Inflammatory macrophage treated with lipopolysaccharide for 4 hours (primary cell): ENCODE measurements at places on chromosomes 5 and 9.

- no peak for DNase-seq
These were observed 448.9 kb downstream of the MED10 start for GRCh38 chr5:5929291-5930020.

DNA sequence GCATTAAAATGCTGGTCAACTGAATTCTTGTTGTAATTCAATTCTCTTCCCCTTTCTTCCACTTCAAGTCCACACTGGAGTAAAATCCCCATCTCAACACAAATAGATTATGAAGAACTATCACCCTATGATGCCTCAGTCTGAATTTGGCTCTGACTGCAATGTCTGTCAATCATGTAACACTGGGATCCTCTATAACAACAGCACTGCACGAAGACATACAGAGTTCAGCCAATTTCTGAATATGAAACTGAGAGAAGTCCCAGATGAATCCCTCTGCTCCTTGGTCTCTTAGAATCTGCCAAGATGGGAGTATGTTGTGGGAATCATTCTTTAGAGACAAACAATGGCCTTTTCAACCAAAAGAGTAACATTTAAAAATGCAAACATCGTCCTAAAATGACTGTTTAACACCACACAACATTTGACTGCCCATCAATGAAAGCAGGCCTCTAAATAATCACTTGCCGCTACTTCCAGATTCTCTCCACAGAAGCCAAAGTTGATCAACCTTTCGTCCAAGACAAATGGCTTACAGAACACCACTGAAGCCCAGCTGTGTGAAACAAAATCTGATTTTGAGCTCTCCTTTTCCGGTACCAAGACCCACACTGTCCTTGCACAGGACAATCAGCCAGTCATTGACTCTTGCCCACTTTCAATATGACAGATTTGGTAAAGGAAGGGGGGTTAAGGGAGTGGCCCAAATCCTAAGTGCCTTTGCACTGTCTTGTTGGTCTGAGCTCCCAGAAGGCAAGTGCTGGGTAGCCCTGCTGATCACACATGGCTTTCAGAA lies 258.0 kb downstream of the EBF1 start:
- DNase-seq = no peak

- peak; percentile 8 for DNase-seq
These were observed at the start of gene DAB2IP for GRCh38 chr9:121651295-121652020. TSS of gene DAB2IP (plus strand) at chr9:121651634. CDS start at chr9:121651776, 142 bp downstream.

- peak; percentile 55 for DNase-seq
These were observed 46.6 kb upstream of the GNPDA1 start for GRCh38 chr5:142059304-142059940.

- DNase-seq = peak; percentile 12
These were observed 56.3 kb downstream of the GDA start for GRCh38 chr9:72205513-72205912.
